Stimulated activated CD4-positive, alpha-beta T cell treated with anti-CD3 and anti-CD28 coated beads, Interleukin-12 subunit alpha, Interleukin-12 subunit beta, amount 100 ng/mL, for 48 hours (primary cell): ENCODE measurements at places on chromosomes 16 and 17.

DNA sequence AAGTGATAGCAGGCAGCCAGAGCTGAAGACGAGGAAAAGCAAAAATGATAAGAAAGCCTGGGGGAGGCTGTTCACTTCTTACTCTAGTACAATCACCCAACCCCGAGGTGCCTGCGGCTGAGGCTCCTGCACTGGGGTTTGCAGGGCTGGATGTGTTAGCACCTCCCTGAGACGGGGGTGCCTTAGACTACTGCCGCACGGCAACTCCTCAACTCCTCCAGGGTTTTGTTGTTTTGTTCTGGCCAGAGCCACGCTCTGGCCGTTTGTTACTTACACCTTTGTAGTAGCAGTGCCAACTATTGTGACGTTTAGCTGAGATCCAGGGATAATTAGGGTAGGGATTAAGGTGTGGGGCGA, 51.5 kb downstream of the LDHD start:
- no peak for DNase-seq

- DNase-seq: no peak
Observed at GRCh38 chr17:6690641-6691040, 22.5 kb downstream of the SLC13A5 start.

GRCh38 chr16:86427433-86427851, 82.9 kb upstream of the FOXF1 start:
- no peak for DNase-seq

GRCh38 chr17:77281904-77282367, 141.2 kb downstream of the SEC14L1 start:
- DNase-seq: no peak

DNA sequence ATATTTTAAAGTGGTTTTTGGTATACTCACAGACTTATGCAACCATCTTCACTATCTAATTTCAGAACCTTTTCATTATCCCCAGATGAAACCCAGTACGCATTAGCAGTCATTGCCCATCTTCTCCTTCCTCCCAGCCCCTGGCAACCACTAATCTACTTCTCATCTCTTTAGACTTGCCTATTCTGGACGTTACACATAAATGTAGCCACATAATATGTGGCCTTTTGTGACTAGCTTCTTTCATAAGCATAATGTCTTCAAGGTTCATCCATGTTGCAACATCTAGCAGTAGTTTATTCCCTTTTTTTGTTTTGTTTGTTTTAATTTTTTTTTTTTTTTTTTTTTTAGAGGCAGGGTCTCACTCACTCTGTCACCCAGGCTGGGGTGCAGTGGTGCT, 28.5 kb upstream of the C17orf107 start:
- no peak for DNase-seq

- DNase-seq: no peak
Observed at GRCh38 chr17:57370619-57371018, 114.3 kb downstream of the MSI2 start.

DNA sequence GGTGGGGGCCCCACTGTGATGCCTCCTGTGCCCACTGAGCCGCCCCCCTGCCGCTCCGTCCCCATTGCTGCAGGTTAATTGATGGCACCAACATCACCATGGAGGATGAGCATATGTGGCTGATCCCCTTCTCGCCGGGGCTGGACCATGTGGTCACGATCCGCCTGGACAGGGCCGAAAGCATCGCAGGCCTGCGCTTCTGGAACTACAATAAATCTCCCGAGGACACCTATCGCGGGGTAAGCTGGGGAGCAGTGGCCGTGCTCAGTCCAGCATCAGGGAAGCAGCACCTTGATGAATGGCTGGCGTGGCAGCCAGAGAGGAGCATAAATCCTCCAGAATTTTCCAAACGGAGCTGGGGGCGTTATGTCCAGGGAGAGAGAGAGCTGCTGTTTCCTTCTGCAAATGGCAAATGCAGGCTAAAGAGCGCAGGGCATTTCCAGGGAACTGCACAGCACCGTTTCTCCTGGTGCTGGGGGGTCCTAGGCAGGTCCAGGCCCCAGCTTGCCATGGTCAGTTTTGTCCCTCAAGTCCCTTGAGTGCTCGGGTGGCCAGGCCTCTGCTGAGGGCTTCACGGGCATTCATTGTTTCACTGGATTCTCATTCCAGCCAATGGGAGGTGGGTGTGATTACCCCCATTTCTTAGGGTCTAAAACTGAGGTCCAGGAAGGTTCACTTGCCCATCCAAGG, 216.4 kb downstream of the KATNIP start:
- no peak for DNase-seq

GRCh38 chr16:19223235-19224170, 55.5 kb downstream of the SYT17 start:
- peak; percentile 36 for DNase-seq

DNA sequence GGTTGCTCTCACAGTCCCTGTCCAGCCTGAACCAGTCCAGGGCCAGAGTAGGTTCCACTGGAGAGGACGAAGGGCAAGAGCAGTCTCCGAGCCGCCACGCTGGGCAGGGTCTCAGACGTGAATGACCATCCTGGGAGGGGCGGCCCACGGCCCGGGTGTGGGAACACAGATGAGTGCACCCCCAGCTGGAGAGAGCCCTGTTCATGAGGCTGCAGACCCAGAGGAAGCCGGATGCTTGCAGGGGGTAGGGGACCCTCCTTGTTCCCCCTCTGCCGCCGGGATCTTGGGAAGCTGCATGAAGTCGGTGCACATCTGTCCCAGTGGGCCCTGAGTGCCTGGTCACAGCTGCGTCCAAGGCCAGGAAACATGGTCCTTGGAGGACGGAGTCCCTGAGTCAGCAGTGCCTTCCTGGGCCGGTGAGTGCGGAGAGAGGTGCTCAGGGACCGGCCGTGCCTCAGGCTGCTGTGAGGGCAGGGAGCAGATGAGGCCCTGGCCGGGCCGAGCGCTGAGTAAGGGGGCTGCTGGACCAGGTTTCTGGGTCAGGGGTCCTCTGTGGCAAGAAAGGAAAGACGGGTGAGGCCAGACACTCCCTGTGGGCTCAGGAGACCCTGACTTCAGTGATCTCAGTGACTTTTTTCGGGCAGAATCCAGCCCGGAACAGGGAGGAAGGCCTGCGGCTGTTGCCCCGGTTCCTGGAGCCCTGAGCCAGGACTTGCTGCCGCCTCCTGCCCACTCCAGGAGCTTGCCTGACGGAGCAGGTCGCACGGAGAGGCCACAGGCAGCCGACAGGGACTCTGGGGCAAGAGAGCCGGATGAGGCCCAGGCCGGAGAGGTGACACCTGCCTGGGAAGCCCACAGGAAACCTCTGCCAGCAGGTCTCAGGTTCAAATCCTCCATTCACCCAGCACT, 45.8 kb downstream of the ACTG1 start:
- DNase-seq: no peak

DNA sequence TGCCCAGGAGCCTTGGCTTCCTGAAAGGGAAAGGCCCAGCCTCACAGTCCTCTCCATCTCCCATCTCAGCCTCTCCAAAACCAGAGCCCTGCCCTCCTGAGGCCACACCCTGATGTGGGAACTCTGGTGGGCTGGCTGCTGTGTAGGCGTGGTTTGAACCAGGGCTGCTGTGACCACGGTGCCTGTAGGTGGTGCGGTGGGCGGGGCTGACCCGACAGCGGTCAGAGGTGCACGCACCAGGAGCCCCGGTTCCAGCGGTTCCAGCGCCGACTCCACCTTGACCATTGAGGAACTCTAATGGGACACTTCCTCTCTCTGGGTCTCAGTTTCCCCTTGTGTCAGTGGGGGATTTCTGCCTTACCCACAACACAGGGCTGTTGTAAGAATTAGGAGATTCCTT, 2.4 kb downstream of the RAP1GAP2 start:
- no peak for DNase-seq

GRCh38 chr17:42686520-42687128, 4.3 kb downstream of the CNTNAP1 start:
- DNase-seq: no peak

- DNase-seq: no peak
Observed at GRCh38 chr17:4504188-4504587, 5.5 kb downstream of the SPNS2 start.

DNA sequence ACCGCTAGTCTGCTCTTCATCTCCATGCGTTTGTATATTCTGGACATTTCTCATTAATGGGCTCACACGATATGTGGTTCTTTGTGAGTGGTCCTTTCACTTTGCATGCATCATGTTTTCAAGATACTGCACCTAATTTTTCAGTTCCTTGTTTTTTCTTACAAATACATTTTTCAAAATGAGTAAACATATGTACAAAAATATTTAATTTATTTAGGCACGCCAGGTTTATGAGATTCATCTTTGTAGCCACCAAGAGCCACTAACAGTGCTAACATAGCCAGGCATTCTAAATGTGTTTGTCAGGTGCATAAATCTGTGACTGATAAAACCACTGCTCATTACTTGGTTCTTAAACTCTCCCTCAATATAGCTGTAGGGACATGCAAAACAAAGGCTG, 375.3 kb downstream of the WWOX start:
- no peak for DNase-seq

- DNase-seq: no peak
Observed at GRCh38 chr16:71473891-71474290, 11.8 kb upstream of the ZNF23 start.

DNA sequence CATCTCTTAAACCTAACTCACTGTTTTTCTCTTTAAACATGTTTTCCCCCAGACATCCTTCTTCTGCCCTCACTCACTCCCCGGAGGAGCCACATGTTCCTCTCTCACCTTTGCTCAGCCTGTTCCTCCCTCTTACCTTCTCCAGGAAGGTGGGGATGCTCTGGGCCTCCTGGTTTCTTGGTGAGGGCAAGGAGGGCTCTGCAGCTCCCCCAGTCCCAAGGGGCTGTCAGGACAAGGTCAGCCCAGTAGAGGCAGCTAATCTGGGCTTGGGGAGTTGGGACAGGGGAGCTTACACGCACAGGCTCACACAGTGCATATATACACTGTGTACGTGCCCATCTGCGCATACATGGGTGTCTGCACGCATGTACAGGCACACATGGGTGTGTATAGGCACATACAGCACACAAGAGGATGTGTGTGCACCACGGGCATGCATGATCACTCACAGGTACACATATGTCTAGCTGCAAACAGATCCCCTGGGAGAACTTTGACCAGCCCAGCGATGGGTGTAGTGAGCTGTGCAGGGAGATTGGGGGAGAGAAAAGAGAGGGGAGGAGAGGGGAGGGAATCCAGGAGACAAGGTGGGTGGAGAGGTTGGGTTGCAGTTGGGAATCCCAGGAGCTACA, 28.6 kb upstream of the SPNS3 start:
- DNase-seq: no peak

- DNase-seq: no peak
Observed at GRCh38 chr17:4161192-4161966, 18.4 kb downstream of the CYB5D2 start.

DNA sequence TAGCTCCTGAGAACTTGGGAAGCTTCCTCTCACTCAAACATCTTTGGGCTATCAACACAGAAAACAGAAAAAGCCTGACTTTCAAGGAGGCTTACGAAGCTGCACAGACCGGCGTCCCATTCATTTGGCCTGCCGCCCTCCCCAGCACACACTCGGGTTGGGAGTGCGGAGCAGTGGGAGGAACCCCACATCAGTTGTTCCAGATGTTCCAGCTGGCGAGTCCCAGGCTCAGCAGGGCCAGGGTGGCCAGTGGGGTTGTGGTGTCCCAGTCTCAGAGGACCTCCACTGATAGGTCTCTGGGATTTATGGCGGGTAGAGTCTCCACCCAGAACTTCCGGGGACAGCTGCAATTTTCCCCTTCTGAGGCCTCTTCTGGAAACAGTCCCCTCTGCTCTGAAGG, 43.1 kb upstream of the DLX4 start:
- no peak for DNase-seq

- peak; percentile 14 for DNase-seq
Observed at GRCh38 chr17:44878627-44879221, 20.5 kb downstream of the EFTUD2 start.

- DNase-seq: no peak
Observed at GRCh38 chr17:63070031-63070430, 104.0 kb downstream of the TANC2 start.

DNA sequence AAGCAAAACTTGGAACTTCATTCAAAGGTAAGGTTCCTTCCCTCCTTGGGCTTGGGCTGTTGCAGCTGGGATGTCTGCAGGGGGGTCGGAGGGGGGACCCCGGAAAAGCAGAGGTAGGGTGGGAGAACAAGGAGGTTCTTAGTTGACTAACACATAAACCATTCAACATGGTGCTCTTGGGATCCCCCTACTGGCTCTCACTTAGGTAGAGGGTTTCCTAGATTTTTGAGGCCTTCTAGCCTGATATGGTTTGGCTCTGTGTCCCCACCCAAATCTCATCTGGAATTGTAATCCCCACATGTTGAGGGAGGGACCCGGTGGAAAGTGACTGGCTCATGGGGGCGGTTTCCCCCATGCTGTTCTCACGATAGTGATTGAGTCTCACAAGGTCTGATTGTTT, 93.9 kb downstream of the RGS9 start:
- DNase-seq: no peak

- DNase-seq: no peak
Observed at GRCh38 chr17:31693433-31694220, 165.4 kb downstream of the COPRS start.

DNA sequence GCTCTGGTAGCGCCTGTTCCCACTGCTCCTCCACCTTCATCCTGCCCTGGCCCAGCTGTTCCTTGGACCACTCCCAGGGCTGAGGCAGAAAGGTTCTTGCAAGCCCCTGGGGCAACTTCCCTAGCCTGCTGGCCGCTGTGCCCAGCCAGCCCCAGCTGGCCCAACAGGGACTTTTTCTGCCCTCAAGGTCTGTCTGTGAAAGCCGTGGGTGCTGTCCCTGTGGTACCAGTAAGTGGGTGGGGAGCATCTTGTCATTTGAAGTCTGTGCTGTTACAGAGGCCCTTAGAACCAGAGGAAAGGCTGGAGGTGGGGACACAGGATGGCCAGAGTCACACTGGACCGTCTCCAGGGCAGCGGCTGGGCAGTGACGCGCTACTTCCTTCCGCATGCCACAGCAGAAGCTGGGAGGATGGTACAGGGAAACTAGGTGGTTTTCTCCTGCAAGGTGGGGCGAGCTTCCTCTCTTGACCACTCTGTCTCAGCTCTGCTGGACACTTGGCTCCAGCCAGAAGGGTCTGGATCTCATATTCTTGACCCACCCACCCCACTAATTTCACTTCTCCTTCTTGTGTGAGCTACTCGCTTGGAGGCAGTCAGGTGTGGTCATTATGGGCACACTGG, 87.8 kb downstream of the PLCG2 start:
- no peak for DNase-seq
